ENCODE measurements at places on chromosomes 2 and 18. TPM values are rescaled to one million over a fixed set of nuclear protein-coding genes. Genes with fewer than 3 reads are reported as not detected.

DNA sequence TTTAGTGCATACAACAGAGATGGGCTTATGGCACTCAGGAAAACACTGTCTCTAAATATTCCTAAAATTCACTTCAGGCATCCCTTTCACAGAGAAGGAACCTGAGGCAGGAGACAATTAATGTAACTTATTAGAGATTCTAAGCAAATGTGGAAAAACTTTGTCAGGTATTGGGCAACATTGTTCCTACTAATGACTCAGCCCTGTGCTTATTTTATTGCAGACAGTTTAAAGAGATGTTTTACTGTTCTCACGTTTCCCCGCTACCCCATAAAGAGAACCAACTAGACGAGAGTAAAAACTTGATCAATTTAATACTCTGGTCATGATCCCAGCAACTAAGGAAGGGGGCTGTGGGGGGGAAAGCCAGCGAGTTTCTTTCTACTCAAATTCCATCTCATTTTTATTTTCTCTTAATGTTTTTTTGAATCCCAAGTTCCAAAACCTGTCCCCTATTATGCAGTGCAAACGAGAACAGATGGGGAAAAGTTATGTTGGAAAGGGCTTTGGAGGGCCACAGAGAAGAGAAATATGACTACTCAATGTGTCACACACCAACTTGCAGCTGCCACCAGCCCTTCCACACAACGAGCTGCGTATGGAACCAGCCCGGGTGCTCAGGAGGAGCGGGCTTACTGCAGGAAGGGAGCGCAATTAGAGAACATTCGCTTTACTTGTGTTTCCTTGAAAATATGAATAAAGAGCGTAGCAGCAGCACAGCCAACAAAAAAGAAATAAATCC is 18.7 kb upstream of the ACVR1 start:
- no peak for DNase-seq

Gene DYNAP
- not detected for polyA plus RNA-seq

DNA sequence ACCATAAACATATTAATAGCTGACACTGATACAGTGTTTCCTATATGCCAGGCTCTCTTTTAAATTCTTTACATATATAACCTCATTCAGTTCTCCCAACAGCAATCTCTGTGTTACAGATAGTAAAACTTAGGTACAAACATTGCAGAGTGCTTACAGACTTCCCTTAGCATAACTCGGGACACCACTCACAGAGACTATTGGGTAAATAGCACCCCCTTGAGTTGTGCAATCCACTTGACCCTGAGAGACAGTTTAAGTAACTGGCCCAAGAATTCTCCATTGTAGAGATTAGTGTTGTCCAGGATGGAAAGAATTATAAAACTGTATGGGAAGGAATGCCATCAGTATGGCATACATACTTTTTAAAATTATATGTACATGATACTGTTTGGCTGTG is 110.1 kb downstream of the POLE4 start:
- DNase-seq = no peak

DNA sequence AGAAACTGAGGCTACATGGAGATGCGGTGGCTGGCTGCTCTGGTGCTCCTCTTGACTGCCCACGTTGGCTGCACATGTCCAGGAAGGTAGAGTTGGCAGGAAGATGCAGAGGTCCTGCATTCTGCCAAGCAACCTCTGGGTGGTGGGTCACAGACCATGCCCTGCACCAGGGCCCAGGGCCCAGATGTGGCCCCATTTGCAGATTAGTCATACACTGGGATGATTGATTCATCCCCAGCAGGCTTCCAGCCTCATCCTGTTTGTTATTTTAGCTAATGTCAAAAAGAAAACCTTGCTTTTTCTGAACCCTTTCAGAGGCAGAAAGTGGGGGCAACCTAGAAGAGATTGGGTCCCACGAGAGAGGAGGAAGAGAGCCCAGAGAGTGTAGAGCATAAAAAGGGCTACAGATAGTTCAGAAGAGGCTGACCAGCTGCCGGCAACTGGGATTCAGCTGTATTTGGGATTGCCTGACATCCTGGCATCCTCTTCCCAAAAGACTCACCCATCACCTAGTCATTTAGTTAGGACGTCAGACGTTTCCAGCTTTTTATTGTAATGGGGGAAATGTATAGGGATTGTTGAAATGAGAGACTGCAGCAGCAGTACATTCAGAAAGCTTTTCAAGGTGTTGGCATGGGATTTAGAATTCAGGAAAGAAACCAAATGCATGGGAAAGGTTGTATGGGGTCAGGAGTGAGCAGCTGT is 101.9 kb downstream of the CTIF start:
- DNase-seq = no peak

GRCh38 chr2:23107327-23107941 is 277.5 kb upstream of the KLHL29 start:
- DNase-seq = no peak

DNA sequence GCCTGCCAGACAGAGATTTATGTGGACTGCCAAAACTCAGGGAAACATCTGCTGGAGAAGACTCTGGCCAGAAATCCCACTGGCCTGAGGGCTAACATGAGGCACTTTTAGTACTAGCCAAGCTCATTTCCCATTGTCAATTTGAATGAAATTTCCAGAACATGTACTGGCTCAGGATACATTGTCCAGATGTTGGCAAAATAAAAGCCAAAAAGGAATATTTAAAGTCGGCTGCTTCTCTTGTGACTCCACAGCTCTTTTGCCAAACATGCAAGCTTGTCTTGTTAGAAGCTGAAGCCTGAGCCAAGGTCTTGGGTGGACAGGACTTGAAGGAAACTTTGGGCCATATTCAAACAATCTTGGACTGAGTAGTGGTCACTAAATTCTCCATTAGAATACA is 215.5 kb downstream of the NCKAP5 start:
- no peak for DNase-seq

DNA sequence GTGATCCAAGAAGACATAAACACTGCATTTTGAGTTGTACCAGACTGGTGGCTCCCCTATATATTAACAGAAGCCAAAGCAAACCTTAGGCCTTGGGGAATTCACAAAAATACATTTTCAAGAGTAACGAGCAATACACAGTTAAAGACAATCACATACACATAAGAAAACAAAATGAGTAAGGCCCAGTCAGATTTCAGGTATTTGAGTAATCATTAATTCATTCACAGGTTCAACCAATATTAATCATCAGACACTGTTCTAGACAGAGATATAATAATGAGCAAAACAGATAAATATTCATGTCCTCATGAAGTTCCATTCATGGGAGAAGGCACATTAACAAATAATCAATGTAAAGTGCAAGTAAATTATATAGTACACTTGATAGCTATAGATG is 9.6 kb downstream of the STPG4 start:
- DNase-seq = no peak

DNA sequence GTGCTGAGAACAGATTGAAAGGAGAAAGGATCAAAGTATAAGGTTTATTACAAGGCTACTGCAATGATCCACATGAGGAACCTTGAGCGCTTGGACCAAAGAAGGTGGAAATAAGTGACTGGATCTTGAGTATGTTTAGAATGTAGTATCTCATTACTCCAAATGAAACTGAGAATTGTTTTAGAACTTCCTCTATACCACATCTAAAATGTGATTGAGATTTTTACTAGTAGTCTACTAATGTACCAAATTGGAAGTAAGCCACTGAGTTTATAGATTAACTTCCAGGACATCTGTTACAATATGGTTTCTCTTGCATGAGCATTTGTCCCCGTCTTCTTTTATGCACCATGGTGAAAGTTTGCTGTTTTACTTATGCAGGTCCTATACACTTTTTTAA is 300.5 kb downstream of the SUCLG1 start:
- DNase-seq = no peak

DNA sequence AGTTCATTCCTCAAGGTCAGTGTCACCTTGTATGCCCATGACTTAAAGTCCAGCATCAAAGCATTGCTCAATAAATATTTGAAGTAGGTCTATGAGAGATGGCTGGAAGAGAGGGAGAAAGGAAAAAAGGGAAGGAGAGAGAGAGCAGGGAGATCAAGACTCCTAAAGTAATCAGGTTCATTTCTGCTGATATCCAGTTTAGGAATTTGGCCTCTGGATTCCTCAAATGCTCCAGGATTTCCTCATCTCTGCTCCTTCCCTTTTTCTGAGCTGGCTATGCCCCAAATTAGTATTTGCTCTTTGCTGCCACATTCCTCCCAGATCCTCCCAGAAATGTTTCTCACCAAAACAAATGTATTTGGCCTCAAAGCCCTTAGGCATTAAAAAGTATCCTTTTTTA is 739.4 kb upstream of the CHAC2 start:
- DNase-seq = no peak

- DNase-seq = no peak
These were observed 105.6 kb upstream of the FSHR start for GRCh38 chr2:49259926-49260325.

Gene ZNF407
- polyA plus RNA-seq = 9.9 TPM
